NB4 (cell line): ENCODE measurements at places on chromosomes 16 and 17.

GRCh38 chr16:84970447-84971127, 40.7 kb downstream of the ZDHHC7 start:
- peak; percentile 85 for DNase-seq

DNA sequence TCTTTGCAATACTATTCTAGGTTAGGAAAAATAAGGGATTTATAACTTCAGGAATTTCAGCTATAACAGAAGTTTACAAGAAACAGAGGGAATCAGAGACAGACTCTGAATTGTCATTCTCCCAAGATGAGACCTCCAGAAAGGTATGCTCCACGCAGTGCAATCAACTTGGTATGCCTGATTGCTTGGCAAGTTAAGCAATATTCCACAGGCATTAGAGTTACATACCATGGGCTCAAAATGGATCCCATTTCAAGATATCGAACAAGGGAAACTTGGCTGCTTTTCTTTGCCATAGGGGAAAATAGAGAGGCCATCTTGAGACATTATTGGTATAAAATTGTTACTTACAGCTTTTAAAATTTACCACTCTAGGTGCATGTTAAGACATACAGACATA, 615.6 kb upstream of the SOX9 start:
- DNase-seq, result no peak

- no peak for DNase-seq
Measured at GRCh38 chr17:34436607-34437006, 73.6 kb upstream of the CCL1 start.

- peak; percentile 26 for DNase-seq
Measured at GRCh38 chr17:81551458-81552243, 502 bp downstream of the FAAP100 start.

GRCh38 chr16:87555647-87556046, 46.7 kb upstream of the JPH3 start:
- no peak for DNase-seq

- no peak for DNase-seq
Measured at GRCh38 chr16:7590934-7591333, 258.3 kb downstream of the RBFOX1 start.

GRCh38 chr16:65038100-65038499, 83.8 kb downstream of the CDH11 start:
- DNase-seq, result no peak

- no peak for DNase-seq
Measured at GRCh38 chr16:71666928-71667707, 41.1 kb downstream of the MARVELD3 start.

- DNase-seq, result no peak
Measured at GRCh38 chr16:10338426-10338825, 47.4 kb upstream of the ATF7IP2 start.

DNA sequence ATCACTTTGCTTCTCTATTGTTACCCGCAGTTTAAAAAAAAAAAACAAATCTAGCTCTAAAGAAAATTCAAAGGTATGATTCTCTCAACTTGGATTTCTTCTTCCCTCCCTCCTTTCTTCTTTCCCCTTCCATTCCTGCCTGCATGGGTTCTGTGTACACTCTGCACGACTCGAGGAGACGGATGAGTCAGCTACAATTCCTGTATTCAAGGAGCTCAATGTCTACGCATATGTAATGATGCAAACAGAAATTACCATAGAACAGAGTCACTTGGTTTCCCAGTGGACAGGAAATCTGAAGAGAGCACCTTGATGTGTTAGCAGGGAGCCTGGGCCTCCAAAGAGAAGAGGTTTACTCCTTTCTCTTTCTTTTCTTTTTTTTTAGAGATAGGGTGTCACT, 92.3 kb downstream of the VPS53 start:
- DNase-seq, result no peak

- DNase-seq, result no peak
Measured at GRCh38 chr17:66778531-66779236, 56.2 kb upstream of the CACNG5 start.

DNA sequence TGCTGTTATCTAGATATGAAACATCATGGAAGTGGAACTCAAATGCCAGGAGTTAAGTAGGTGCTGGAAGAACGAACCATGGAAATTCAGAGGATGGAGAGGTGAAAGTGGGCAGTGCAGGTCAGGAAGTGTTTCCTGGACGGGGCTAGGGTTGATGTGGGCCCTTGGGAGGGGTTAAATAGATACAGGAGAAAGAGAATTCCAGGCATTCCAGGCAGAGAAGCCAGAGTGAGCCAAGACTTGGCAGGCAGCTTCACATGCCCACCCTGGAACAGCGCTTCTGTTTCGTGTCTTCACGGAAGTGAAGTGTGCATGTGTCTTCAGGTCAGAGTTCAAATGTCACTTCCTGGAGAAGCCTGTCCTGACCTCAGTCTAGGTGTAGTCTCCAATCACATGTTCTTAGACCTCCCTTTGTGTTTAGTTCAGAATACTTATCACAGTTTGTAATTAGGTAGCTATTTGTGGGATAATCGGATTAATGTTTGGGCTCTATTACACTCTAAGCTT, 41.3 kb downstream of the GP2 start:
- no peak for DNase-seq
